ENCODE measurements at places on chromosomes 2 and 18.

GRCh38 chr2:96527286-96528005 is 9.1 kb upstream of the ARID5A start:
- DNase-seq, result peak; percentile 18
- peaks cover 25% of the 10 kb centered on the region for H3K27me3 ChIP-seq
- H3K36me3 ChIP-seq, result no peaks in the 10 kb centered on the region
- H3K4me3 ChIP-seq, result peak overlapping the region; percentile 45
- peaks cover 23% of the 10 kb centered on the region for H3K4me1 ChIP-seq

DNA sequence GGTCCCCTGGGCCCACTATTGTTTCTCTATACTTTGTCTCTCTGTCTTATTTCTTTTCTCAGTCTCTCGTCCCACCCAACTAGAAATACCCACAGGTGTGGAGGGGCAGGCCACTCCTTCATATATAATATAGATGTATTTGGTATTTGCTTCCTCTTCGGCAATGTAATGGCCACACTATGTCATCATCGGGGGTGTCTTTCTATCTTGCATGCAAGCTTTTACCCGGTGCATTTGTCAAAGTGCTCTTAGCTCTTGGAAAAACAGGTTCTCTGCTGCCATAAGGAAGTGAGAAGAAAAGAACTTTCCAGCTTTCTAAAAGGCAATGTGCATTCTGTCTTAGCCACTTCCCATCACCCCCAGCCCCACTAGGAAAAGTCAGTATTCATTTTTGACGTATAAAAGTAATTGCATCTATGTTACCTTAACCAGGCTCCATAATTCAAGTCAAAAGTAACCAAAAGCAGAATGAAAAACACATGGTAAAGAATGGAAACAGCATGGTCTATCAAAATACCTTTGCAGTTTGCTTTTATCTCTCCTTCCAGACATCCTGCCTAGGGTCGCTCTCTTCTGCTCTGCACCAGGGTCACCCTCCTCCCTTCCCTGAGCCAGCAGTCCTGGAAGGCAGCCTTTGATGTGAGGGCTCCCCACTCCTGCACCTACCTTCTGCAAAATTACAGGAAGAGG is 27.2 kb upstream of the FHL2 start:
- no peak overlapping the region for H3K27ac ChIP-seq
- H3K27me3 ChIP-seq, result peaks cover 35% of the 10 kb centered on the region
- peaks cover 1% of the 10 kb centered on the region for H3K4me1 ChIP-seq
- H3K36me3 ChIP-seq, result no peaks in the 10 kb centered on the region
- no peak for DNase-seq

DNA sequence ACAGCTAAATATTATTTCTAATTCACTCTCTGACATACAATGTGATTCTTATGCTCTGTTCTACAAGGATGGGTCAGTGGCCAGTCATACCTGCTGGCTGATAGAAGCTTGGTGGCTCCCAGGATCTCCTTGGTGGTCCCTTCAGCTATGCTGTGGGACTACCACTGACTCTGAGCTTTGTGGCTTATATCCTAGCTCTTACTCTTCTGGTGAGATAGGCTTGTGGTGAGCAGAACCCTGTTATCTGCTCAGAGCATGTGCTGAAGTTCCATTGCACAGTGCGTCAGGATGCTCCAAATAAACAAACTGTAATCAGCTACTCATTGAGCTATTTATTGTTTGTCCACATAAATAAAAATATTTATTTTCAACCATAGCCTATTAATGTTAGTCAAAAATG is 51.7 kb downstream of the MFSD6 start:
- H3K27me3 ChIP-seq, result no peaks in the 10 kb centered on the region
- no peak overlapping the region for H3K4me3 ChIP-seq
- no peaks in the 10 kb centered on the region for H3K4me1 ChIP-seq
- no peaks in the 10 kb centered on the region for H3K36me3 ChIP-seq
- DNase-seq, result no peak
- no peak overlapping the region for H3K27ac ChIP-seq

DNA sequence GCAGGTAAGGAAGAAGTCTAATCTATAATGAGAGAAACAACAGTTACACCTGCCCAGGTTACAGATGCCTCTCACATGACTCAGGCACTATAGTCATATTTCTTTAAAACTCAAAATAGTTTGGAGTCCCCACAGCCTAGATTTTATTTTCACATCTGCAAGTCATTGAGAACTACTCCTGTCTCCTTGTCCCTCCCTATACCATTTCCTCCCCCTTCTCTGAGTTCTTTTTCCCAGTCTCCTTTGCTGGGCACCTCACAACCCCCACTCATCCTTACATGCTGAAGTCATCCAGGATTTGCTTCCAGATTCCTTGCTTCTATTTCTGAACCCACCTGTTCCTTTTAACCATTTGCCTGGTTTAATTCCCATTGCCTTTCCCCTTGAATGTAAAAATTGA is 73.1 kb upstream of the KCNE4 start:
- H3K27me3 ChIP-seq, result no peaks in the 10 kb centered on the region
- no peak for DNase-seq
- no peak overlapping the region for H3K27ac ChIP-seq
- H3K4me3 ChIP-seq, result no peak overlapping the region
- H3K36me3 ChIP-seq, result no peaks in the 10 kb centered on the region

- H3K27ac ChIP-seq, result no peak overlapping the region
- no peak for DNase-seq
- peaks cover 1% of the 10 kb centered on the region for H3K4me1 ChIP-seq
- H3K4me3 ChIP-seq, result no peak overlapping the region
- H3K27me3 ChIP-seq, result peaks cover 60% of the 10 kb centered on the region
Measured at GRCh38 chr2:96501471-96501874, 3.7 kb downstream of the NEURL3 start.

DNA sequence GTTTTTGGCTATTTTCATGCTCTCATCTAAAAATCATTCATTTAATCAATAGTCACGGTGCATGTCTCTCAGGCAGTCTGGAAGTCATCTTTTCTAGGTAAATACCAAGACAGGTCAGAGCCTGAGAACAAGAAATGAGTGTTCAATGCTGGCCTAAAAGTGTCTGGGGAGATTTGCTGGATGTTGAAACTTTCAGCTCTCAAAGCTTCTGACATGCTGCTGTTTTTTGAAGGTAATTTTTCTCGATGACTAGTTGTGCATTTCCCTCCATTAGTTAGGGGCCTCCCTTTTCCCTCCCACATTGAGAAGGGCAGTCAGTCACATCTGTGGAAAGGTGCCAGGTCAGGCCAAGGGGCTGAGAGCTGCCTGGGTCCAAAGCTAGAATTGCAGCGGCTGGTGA is 115.6 kb downstream of the LPIN1 start:
- no peak overlapping the region for H3K4me3 ChIP-seq
- H3K36me3 ChIP-seq, result no peaks in the 10 kb centered on the region
- H3K27ac ChIP-seq, result no peak overlapping the region
- peaks cover 2% of the 10 kb centered on the region for H3K4me1 ChIP-seq
- DNase-seq, result no peak

GRCh38 chr18:58381676-58382411 is 247.0 kb downstream of the ALPK2 start:
- no peak overlapping the region for H3K27ac ChIP-seq
- no peaks in the 10 kb centered on the region for H3K27me3 ChIP-seq
- no peak overlapping the region for H3K4me3 ChIP-seq
- no peaks in the 10 kb centered on the region for H3K4me1 ChIP-seq
- no peak for DNase-seq

DNA sequence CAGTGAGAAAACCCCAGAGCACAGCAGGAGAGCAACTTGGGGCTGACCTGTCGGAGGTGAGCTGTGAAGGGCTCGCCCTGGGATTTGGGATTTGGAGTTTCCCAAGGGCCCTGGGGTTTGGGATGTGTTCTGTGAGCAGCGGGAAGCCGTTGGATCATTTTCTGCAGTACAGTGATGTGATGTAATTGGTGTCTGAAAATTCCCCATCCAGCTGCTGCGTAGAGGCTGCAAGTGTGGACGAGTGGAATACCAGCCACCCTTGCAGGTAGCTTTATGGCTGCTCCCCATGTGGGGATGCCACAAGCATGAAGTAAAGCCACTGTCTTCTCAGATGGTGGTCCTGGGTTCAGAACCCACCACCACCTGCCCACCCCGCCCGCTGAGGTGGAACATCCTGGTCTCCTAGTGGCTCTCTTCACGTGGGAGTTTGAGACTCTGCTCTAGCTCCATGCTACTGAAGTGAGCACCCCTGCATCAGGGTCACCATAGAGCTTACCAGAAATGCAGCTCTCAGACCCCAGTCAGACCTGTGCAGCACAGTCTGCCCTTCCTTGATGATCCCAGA is 15.0 kb downstream of the IMPA2 start:
- DNase-seq, result no peak
- H3K27ac ChIP-seq, result no peak overlapping the region
- H3K36me3 ChIP-seq, result peaks cover 2% of the 10 kb centered on the region
- peaks cover 11% of the 10 kb centered on the region for H3K4me1 ChIP-seq
- no peaks in the 10 kb centered on the region for H3K27me3 ChIP-seq

- DNase-seq, result no peak
- no peaks in the 10 kb centered on the region for H3K36me3 ChIP-seq
- no peaks in the 10 kb centered on the region for H3K27me3 ChIP-seq
- H3K4me1 ChIP-seq, result no peaks in the 10 kb centered on the region
Measured at GRCh38 chr2:165587335-165587938, 117.9 kb downstream of the CSRNP3 start.

DNA sequence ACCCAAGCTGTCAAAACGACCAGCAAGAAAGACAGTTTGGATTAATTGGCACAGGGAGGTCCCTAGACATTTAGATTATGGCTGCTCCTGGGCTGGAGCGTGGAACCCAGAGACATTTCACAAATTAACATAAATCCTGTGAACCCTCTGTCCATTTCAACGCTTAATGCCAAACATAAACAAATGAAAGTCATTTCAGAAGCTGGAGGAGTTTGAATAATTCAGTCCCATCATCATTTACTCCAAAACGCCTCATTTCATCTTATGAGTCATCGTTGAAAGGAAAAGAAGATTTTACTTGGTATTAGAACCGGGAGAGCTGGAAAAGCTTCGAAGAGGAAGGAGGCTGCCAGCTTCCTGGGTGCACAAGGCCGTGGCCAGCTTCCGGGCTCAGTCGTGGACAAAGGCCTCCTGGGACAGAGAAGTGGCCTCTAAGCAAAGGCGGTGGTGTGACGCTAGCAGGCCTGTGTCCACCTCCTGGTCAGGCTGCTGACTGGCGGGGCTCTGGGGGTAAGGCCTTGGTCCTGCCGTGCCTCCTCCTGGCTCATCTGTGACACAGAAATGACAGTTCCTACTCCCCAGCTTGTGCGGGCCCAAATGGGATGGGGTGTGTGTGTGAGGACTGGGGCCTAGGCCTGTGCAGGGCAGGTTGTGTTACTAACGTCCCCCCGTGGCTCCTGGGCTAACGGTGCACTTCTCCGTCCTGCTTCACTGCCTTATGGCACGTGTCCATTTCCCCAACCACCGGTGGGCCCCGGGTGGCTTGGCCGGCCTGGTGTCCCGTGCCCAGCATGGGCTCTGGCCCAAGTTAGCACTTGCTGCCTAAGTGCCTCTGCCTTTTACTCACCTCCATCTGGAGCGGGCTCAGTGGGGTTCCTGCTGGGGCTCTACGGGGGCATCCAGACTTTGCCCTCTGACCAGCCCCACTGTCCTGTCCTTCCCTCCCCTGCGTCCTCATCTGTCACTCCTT is 71.6 kb downstream of the RRM2 start:
- peaks cover 14% of the 10 kb centered on the region for H3K4me1 ChIP-seq
- H3K27me3 ChIP-seq, result no peaks in the 10 kb centered on the region
- H3K4me3 ChIP-seq, result no peak overlapping the region
- H3K36me3 ChIP-seq, result no peaks in the 10 kb centered on the region

GRCh38 chr2:236718207-236718992 is 148.8 kb downstream of the ACKR3 start:
- peaks cover 14% of the 10 kb centered on the region for H3K27me3 ChIP-seq
- no peaks in the 10 kb centered on the region for H3K36me3 ChIP-seq
- no peaks in the 10 kb centered on the region for H3K4me1 ChIP-seq
- no peak overlapping the region for H3K4me3 ChIP-seq

DNA sequence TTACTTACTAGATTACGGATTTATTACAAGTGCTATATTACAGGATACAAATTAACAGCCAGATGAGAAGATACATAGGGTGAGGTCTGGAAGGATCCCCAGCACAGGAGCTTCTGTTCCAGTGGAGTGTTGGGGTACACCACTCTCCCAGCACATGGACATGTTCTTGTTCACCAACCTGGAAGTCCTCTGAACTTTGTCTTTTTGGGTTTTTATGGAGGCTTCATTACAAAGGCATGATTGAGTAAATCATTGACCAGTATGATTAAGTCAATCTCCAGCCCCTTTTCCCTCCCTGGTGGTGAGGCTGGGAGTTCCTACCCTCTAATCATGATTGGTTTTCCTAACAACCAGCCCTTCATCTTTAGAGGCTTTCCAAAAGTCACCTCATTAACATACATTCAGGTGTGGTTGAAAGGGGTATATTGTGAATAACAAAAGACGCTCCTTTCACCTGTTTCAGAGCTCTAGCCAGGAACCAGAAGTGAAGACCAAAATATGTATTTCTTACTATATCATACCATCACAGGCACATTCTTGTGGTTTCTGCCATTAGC is 38.3 kb downstream of the APLF start:
- no peaks in the 10 kb centered on the region for H3K36me3 ChIP-seq
- no peak overlapping the region for H3K27ac ChIP-seq
- no peaks in the 10 kb centered on the region for H3K4me1 ChIP-seq
- H3K27me3 ChIP-seq, result no peaks in the 10 kb centered on the region
- no peak overlapping the region for H3K4me3 ChIP-seq
- no peak for DNase-seq

DNA sequence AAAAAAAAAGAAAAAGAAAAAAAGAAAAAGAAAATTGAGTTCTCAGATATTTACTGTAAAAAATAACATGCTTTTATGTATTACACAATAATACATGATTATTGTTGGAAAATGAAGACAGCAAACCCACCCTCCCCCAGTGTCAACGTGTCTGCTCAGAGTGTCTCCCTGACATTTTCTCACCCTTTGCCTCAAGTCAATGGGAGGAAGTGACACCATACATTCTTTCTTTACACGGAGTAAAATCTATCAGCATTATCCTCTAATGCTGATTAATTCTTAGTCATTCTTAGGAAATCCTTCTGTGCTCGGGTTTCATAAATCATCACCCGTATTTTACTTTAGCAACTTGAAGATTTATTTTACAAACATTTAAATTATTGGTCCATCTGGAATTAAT is 32.0 kb downstream of the CTAGE1 start:
- DNase-seq, result peak; percentile 83
- H3K4me3 ChIP-seq, result no peak overlapping the region
- H3K36me3 ChIP-seq, result no peaks in the 10 kb centered on the region
- H3K27me3 ChIP-seq, result peaks cover 4% of the 10 kb centered on the region

- H3K27me3 ChIP-seq, result peaks cover 96% of the 10 kb centered on the region
- H3K36me3 ChIP-seq, result no peaks in the 10 kb centered on the region
- no peak overlapping the region for H3K4me3 ChIP-seq
Measured at GRCh38 chr2:63055226-63056106, 4.8 kb downstream of the OTX1 start.

DNA sequence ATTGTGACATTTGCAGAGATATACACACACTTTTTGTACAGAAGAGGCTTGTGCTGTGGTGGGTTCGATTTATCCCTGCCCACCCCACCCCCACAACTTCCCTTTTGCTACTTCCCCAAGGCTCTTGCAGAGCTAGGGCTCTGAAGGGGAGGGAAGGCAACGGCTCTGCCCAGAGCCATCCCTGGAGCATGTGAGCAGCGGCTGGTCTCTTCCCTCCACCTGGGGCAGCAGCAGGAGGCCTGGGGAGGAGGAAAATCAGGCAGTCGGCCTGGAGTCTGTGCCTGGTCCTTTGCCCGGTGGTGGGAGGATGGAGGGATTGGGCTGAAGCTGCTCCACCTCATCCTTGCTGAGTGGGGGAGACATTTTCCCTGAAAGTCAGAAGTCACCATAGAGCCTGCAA is 40.0 kb downstream of the STEAP3 start:
- no peak overlapping the region for H3K4me3 ChIP-seq
- no peaks in the 10 kb centered on the region for H3K36me3 ChIP-seq
- peaks cover 8% of the 10 kb centered on the region for H3K4me1 ChIP-seq
- DNase-seq, result no peak

All from IMR-90 (cell line).